Activated T-helper 17 cell treated with anti-CD3 and anti-CD28 coated beads, Interleukin-2, amount 50 U/mL, for 72 hours (primary cell): ENCODE measurements at places on chromosomes 7 and 10. TPM values are rescaled to one million over a fixed set of nuclear protein-coding genes. Genes with fewer than 3 reads are reported as not detected.

DNA sequence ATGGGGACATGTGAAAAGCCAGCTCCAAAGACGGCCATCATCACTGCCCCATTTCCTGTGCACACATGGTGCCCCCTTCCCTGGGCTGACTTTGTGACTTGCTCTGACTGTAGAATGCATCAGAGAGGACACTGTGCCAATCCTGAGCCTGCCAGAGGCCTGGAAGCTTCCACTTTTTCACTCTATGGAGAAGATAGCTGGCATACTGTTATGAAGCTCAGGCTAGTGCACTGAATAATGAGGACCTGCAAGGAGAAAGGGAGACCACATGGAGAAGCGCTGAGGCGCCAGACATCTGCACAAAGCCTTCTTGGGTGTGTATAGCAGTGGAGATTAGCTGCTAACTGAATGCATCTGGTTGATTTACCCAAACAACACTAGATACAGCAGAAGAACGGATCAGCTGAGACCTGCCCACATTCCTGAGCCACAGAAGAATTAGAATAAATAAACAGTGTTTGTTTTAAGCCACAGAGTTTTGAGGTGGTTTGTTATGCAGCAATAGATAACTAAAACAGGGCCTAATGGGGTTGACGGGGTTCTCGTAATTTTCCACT lies 58.9 kb upstream of the C10orf90 start:
- H3K27ac ChIP-seq, result no peak overlapping the region
- no peak for ATAC-seq
- H3K4me3 ChIP-seq, result no peak overlapping the region
- no peaks in the 10 kb centered on the region for H3K27me3 ChIP-seq
- no peaks in the 10 kb centered on the region for H3K36me3 ChIP-seq

DNA sequence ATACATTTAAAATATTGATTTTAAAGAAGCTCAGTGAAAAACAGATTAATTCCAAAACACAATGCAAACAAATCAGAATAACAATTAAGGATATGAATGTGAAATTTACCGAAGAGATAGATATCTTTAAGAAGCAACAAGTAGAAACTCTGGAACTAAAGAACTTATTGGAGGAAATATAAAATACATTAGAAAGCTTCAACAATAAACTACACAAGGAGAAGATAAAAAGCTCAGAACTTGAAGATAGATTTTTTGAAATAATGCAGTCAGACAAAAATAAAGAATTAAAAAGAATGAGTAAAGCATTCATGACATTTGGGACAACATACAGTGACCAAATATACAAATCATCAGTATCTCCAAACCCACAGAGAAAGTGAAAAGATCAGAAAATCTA lies 43.2 kb downstream of the HIBADH start:
- H3K36me3 ChIP-seq, result peaks cover 57% of the 10 kb centered on the region
- no peaks in the 10 kb centered on the region for H3K27me3 ChIP-seq
- no peak overlapping the region for H3K4me3 ChIP-seq

- peaks cover 1% of the 10 kb centered on the region for H3K4me1 ChIP-seq
- ATAC-seq, result no peak
- H3K4me3 ChIP-seq, result no peak overlapping the region
- H3K27me3 ChIP-seq, result no peaks in the 10 kb centered on the region
Observed at GRCh38 chr10:70809011-70809611, 6.6 kb upstream of the SGPL1 start.

DNA sequence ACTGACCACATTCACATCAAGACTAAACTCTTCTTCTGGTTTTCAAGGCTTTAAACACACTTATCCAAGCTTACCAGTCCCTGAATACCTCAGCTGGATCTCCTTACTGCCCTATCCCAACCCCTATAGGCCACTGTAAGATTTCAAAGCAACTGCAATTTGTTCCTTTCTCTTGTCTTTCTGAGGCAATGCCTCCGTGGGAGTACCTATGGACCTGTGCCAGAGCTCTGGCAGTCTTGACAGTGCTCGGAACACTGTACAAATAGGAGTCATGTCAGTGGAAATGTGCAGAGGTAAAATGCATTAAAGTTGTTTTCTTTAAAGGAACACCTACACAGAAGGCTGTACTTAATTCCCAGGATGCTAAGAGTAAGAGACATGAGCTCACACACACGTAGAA lies 124.7 kb downstream of the CNOT4 start:
- ATAC-seq, result no peak
- peaks cover 33% of the 10 kb centered on the region for H3K36me3 ChIP-seq
- H3K27ac ChIP-seq, result no peak overlapping the region
- no peaks in the 10 kb centered on the region for H3K27me3 ChIP-seq
- no peak overlapping the region for H3K4me3 ChIP-seq

GRCh38 chr10:104873161-104873560 lies 232.1 kb downstream of the SORCS3 start:
- H3K4me1 ChIP-seq, result no peaks in the 10 kb centered on the region
- no peak overlapping the region for H3K4me3 ChIP-seq
- H3K36me3 ChIP-seq, result no peaks in the 10 kb centered on the region
- no peak for ATAC-seq

- no peak overlapping the region for H3K4me3 ChIP-seq
- H3K4me1 ChIP-seq, result peaks cover 17% of the 10 kb centered on the region
- no peaks in the 10 kb centered on the region for H3K27me3 ChIP-seq
- no peak overlapping the region for H3K27ac ChIP-seq
- peak; percentile 67 for ATAC-seq
- peaks cover 48% of the 10 kb centered on the region for H3K36me3 ChIP-seq
Observed at GRCh38 chr10:7354330-7355047, 56.3 kb downstream of the SFMBT2 start.

GRCh38 chr7:115973406-115973805 lies 57.2 kb downstream of the TFEC start:
- H3K4me1 ChIP-seq, result no peaks in the 10 kb centered on the region
- ATAC-seq, result no peak
- H3K36me3 ChIP-seq, result no peaks in the 10 kb centered on the region
- H3K4me3 ChIP-seq, result no peak overlapping the region
- peaks cover 3% of the 10 kb centered on the region for H3K27me3 ChIP-seq

GRCh38 chr10:69968830-69969229 lies 83.8 kb upstream of the MACROH2A2 start:
- no peaks in the 10 kb centered on the region for H3K36me3 ChIP-seq
- H3K4me3 ChIP-seq, result no peak overlapping the region
- no peaks in the 10 kb centered on the region for H3K4me1 ChIP-seq
- no peak for ATAC-seq
- H3K27me3 ChIP-seq, result peaks cover 31% of the 10 kb centered on the region

DNA sequence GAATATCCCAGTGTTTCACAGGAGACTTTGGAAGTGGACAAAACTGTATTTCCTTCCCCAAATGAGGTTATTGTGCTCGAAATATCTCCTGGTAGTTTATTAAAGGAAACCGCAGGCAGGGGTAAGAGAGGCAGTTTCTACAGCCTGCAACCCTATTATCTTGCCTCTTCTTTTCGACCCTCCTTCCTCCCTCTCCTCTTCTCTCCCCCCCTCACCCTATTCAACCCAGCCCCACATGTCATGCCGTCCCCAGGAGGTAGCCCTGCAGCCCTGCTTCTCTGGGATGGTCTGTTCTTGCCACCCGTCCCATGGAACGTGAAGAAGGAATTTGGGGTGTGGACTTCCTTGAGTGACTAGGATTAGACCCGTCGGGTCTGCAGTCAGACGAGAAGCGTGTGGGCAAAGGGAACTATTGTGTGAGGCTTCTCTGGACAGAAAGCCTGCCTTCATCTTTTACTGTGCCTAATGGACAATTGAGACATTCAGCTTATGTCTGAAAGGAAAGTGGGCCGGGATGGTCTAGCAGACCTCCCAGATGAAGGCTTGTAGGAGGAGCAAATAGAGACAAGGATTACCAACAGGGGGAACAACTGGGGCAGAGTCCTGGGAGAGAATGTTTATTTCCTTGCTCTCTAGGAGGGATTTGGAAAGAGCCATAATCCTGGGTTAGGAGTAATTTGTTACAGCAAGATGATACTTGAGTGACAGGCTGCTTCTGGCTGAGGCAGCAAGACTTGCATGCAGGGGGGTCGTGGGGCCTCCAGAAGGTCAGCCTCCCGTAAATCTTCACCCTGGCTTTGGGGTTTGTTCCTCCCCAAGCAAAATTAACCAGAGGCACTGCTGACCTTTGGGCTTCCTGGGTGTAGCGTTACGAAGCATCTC lies 77.8 kb downstream of the TCF7L2 start:
- no peak overlapping the region for H3K27ac ChIP-seq
- ATAC-seq, result no peak
- H3K4me1 ChIP-seq, result peaks cover 5% of the 10 kb centered on the region

DNA sequence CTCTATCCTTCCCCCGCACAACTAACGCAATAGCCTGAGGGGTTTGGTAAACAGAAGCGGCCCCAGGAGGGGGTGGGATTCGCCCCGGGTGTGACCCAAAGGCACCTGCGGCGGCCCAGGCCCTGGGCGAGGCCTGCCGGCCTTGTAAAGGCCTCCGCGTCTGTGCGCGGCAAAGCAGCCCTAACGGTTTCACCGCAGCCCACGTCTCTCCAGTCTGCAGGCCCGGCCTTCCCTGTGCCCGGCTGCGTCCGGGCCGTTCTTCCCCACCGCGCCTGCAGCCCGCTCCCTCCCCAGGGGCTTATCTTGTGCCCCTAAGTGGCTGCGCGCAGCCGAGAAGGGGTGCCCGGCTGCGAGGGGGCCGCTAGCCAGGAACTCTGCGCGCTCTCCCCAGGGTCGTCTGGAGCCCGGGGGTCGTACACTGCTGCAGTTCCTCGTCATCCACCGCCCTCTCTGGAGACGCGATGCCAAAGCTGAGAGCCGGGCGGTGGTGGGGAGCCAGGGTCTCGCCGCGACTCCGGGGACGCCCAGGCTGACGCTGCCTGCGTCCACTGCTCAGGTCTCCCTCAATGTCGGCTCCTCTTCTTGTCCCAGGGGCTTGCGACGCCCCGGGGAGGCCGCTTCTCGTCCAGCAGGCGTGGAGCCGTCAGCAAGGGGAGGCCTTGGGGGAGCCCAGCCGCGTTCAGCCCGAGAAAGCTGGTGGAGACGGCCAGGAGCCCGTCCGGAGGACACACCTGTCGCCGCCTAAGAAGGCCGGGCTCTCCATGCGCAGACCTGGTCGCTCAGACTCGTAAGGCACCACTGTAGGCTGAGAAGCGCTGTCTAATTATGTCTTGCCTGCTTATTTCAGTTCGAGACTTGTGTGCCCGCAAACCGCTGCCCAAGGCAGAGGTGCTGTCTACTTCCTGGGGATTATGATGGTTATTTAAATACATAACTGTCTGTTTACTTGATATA lies 132.3 kb downstream of the SPAG6 start:
- H3K27ac ChIP-seq, result no peak overlapping the region
- peaks cover 7% of the 10 kb centered on the region for H3K4me1 ChIP-seq
- peaks cover 36% of the 10 kb centered on the region for H3K27me3 ChIP-seq
- no peak for ATAC-seq

DNA sequence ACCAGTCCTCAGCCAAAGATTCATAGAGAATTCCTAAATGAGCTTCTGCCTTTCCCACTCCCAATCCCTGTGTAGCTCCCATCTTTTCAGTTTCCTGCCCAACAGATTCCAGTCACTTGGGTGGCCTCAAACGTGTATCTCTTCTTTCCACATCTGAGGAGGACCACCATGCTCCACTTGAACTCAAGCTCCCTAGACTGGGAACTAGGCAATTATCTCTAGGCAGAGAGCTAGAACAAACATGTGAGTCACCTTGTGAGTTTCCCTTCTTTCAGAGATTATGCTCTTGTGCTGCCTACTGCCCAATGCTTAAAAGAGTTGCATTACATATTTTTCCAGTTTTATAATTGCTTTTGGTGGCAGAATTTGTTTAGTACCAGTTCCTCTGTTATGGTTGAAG lies 178.0 kb downstream of the MDFIC start:
- H3K4me3 ChIP-seq, result no peak overlapping the region
- H3K36me3 ChIP-seq, result no peaks in the 10 kb centered on the region
- no peaks in the 10 kb centered on the region for H3K27me3 ChIP-seq
- no peaks in the 10 kb centered on the region for H3K4me1 ChIP-seq

DNA sequence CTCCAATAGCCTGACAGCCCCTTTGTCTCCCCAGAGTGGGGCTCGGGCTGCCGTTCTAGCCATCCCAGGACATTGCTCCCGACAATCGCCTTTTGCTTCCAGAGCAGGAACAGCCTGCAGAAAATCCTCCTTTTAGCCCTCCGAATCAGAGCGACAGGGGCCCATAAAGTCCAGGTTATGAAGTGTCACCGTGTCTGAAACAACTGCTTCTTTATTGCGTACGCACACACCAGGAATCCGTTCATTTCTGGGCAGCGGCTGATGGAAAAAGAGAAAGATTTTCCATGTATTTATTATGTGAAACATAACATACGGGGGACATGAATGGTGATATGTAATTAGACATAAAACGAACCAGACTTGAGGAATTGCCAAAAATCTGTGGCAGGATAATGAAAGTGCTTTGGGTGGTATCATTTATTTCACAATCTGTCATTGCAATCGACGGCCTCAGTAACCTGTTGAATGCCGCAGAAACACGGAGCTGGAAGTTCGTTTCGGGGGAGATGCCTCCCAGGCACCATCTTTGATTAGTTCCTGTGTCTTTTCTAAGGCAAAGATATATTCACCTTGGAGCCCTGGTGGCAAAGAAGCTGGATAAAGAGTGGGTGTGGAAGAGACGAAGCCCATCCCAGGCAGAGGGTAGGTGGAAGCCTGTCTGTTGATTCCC lies 48.1 kb downstream of the FAM241B start:
- no peaks in the 10 kb centered on the region for H3K4me1 ChIP-seq
- no peak overlapping the region for H3K4me3 ChIP-seq
- no peaks in the 10 kb centered on the region for H3K36me3 ChIP-seq
- H3K27me3 ChIP-seq, result peaks cover 22% of the 10 kb centered on the region

GRCh38 chr7:143008007-143008901 lies 18.7 kb downstream of the OR9A2 start:
- ATAC-seq, result peak; percentile 88
- no peaks in the 10 kb centered on the region for H3K36me3 ChIP-seq
- H3K27ac ChIP-seq, result no peak overlapping the region
- peaks cover 7% of the 10 kb centered on the region for H3K27me3 ChIP-seq
- peaks cover 3% of the 10 kb centered on the region for H3K4me1 ChIP-seq

DNA sequence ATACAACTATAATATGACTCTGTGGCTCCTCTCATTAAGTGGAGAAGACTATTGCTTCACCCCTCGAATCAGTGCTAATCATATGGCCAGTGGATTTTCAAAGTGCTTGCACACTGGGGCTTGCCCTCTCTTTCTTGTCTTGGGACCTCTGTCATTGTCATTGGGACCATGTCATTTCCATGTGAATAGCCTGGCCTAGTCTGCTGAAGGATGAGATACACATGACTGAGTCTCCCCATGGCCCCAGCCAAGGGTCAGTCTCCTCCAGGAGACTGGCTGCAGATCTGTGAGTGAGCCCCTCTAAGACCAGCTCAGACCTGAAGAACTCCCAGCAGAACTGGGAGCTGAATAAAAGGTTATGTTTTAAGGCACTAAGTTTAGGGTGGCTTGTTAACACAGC lies 39.5 kb downstream of the PKD1L1 start:
- H3K36me3 ChIP-seq, result no peaks in the 10 kb centered on the region
- no peak overlapping the region for H3K27ac ChIP-seq
- ATAC-seq, result no peak
- H3K4me3 ChIP-seq, result no peak overlapping the region
- H3K4me1 ChIP-seq, result no peaks in the 10 kb centered on the region

The LBX1 gene
- total RNA-seq, result not detected

The SMNDC1 gene
- 35.8 TPM for total RNA-seq

The KLF14 gene
- total RNA-seq, result not detected

The TUBB8 gene
- not detected for total RNA-seq

The ASIC3 gene
- 9.7 TPM for total RNA-seq

The GRID2IP gene
- 0.26 TPM for total RNA-seq
